ENCODE measurements at places on chromosomes 16 and 17. TPM values are rescaled to one million over a fixed set of nuclear protein-coding genes. Genes with fewer than 3 reads are reported as not detected.

Gene LLGL2
- polyA plus RNA-seq = 6.4 TPM

Gene COPZ2
- polyA plus RNA-seq = 42.6 TPM

Gene TEX19
- polyA plus RNA-seq = not detected

Gene EPN3
- polyA plus RNA-seq = 0.97 TPM

Gene PIRT
- 0.06 TPM for polyA plus RNA-seq

Gene HCRT
- not detected for polyA plus RNA-seq

Gene CD300C
- 0.37 TPM for polyA plus RNA-seq

Gene TBX21
- polyA plus RNA-seq = 0.29 TPM

Gene NECAB2
- polyA plus RNA-seq = 0.66 TPM

Gene CSH2
- 0.70 TPM for polyA plus RNA-seq

Gene ACSM2A
- 0.35 TPM for polyA plus RNA-seq

Gene TP53TG3C
- not detected for polyA plus RNA-seq

Gene LLGL1
- polyA plus RNA-seq = 20.8 TPM

Gene ARL5C
- polyA plus RNA-seq = 0.59 TPM

Gene KRTAP16-1
- not detected for polyA plus RNA-seq

Gene LIMD2
- 8.2 TPM for polyA plus RNA-seq

Gene HASPIN
- polyA plus RNA-seq = 9.4 TPM

Gene P2RX1
- polyA plus RNA-seq = 2.3 TPM

Gene TBC1D3E
- not detected for polyA plus RNA-seq

Gene TLCD2
- 5.3 TPM for polyA plus RNA-seq

Gene CACNG3
- polyA plus RNA-seq = not detected

Gene RHBDL1
- 1.8 TPM for polyA plus RNA-seq

Gene PIEZO1
- 52.2 TPM for polyA plus RNA-seq

Gene NXN
- 51.3 TPM for polyA plus RNA-seq

Gene MT1E
- polyA plus RNA-seq = 15.4 TPM

Gene CLEC18C
- polyA plus RNA-seq = 1.3 TPM

Gene CD19
- 0.65 TPM for polyA plus RNA-seq

Gene ALOX12B
- not detected for polyA plus RNA-seq

Gene HOXB6
- polyA plus RNA-seq = 0.80 TPM

Gene RASD1
- polyA plus RNA-seq = 6.0 TPM
